ENCODE measurements at places on chromosomes 6 and 20. TPM values are rescaled to one million over a fixed set of nuclear protein-coding genes. Genes with fewer than 3 reads are reported as not detected.

Gene PAK5
- not detected for total RNA-seq

Gene HM13
- 42.4 TPM for total RNA-seq

Gene RBBP8NL
- not detected for total RNA-seq

Gene OR12D3
- total RNA-seq, result not detected

Gene KDM1B
- 10.9 TPM for total RNA-seq

Gene RAET1G
- total RNA-seq, result 0.30 TPM

Gene GSTA3
- not detected for total RNA-seq

Gene ENPP4
- 9.9 TPM for total RNA-seq

Gene SCRT2
- not detected for total RNA-seq

Gene BTN1A1
- total RNA-seq, result not detected

Gene LST1
- total RNA-seq, result not detected

Gene TNXB
- total RNA-seq, result under 0.01 TPM

Gene HSPA1B
- 60.1 TPM for total RNA-seq

Gene DEFB113
- total RNA-seq, result not detected

Gene RNF217
- total RNA-seq, result 8.8 TPM

Gene EEF1A2
- 3.6 TPM for total RNA-seq

Gene TFAP2D
- not detected for total RNA-seq

Gene FAM83C
- not detected for total RNA-seq

Gene TRMT11
- 20.8 TPM for total RNA-seq

Gene SOX4
- total RNA-seq, result 65.6 TPM

Gene TFAP2C
- total RNA-seq, result not detected

Gene NR2E1
- total RNA-seq, result not detected

Gene TINAG
- 0.32 TPM for total RNA-seq

Gene BNIP5
- total RNA-seq, result not detected

Gene FUT9
- total RNA-seq, result not detected

Gene GSTA1
- not detected for total RNA-seq

Gene WFDC9
- not detected for total RNA-seq

Gene KHDC1L
- total RNA-seq, result not detected

Gene NCOA5
- 10.9 TPM for total RNA-seq

Gene ULBP1
- total RNA-seq, result 0.46 TPM

Gene IL17A
- not detected for total RNA-seq

Gene TUBB2A
- 44.8 TPM for total RNA-seq

Gene OR2H1
- total RNA-seq, result not detected

Gene COL20A1
- not detected for total RNA-seq

Gene GINS1
- 25.7 TPM for total RNA-seq

Gene KCNK16
- total RNA-seq, result not detected

Gene ETV7
- total RNA-seq, result 1.4 TPM

Gene FHL5
- not detected for total RNA-seq

Gene FAM8A1
- 11.0 TPM for total RNA-seq

Gene SPATS1
- not detected for total RNA-seq

Gene ELOVL4
- total RNA-seq, result 2.3 TPM
